ENCODE measurements at places on chromosomes 11 and 22.

GRCh38 chr11:112235750-112236390 lies 9.6 kb downstream of the PTS start:
- no peak for DNase-seq

- DNase-seq = no peak
Measured at GRCh38 chr11:282630-283360, 4.6 kb downstream of the NLRP6 start.

GRCh38 chr11:134261626-134262488 lies 8.5 kb downstream of the ACAD8 start:
- DNase-seq = no peak

DNA sequence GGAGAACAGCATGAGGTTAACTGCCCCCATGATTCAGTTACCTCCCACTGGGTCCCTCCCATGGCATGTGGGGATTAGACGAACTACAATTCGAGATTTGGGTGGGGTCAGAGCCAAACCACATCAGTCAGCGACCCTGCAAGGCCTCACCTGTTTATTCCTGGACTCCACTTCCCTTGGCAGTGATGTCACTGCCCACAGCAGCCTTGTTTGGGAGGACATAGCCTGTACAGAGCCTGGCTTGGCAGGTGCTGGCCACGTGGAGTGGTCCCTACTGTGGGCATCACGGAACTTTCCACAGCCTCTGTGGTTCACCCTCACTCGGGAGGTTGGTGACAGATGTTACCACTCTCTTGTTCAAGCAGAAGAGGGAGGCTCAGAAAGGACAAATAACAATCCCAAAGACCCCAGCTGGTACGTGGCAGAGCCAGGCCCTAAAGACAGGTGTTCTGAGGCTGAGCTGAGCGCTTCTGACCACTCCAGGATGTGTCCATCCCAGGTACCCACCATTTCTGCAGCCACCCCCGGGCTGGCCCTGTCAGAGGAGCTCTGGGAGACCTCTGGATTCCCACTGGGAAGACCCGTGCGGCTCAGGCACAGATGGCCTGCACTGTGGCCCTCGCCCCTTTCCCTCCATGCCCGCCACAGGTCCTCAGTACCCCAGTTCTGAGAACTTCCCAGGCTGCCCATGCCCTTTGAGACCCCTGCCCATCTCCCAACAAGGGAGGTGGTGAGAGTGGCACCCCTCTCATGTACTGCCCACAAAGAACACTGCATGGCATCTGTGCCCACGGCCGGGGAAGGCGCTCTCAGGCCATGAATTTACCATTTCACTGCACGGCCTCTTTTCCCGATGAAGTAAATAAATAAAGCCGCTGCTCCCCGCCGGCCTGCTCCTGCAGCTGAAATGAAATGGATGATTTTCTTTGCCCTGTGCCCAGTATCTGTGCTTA lies 605.8 kb downstream of the TBC1D22A start:
- no peak for DNase-seq

- DNase-seq = no peak
Measured at GRCh38 chr11:107722662-107723061, 10.8 kb upstream of the SLN start.

DNA sequence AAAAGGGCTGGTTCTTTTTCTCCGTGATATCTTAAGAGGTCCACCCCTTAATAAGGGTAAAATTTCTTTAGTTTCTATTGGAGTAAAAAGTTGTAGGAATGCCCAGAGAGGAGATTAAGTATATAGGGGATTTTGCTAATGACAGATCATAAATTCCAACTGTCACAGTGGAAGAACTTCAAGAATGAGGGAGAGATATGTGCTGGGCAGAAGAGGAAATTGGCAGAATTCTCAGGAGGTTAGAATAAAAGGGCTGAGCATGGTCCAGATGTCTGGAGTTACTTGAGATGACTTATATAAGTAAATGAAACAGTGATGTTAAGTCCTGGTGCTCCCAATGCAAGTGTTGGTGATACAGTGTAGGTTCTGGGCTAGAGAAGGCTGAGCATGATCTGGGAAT lies 417.6 kb upstream of the ARHGAP42 start:
- DNase-seq = no peak
